Stimulated activated naive CD8-positive, alpha-beta T cell treated with anti-CD3 and anti-CD28 coated beads, Interleukin-15, Interleukin-2, amounts not matched to agents 100 U/mL and 50 U/mL, for 24 hours (primary cell): ENCODE measurements at places on chromosomes 4 and X.
A peak's percentile ranks its signal among the peaks of the same experiment; 100 is the strongest.

GRCh38 chrX:154600759-154601374, 15.9 kb downstream of the CTAG1A start:
- DNase-seq: no peak

DNA sequence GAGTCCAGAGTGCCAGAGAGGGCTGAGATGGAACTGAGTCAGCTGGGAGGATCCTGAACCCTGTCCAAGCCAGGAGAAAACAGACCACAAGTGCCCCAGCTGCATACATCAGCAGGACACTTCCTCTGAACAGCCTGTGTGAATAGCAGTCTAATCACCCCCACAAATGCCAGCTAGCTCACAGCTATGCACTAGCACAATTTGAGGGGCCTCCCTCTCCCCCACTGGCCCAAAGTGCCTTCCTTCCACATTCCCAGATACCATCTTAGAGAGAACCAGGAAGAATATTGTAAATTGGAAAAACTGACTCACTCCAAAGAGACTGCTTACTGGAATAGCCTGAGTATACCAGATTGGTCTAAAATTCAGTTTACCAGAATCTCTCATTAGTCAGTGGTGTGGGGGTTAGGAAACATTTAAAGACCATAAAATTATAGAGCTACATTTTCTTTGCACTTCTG, 292.6 kb upstream of the KLF3 start:
- no peak for DNase-seq

DNA sequence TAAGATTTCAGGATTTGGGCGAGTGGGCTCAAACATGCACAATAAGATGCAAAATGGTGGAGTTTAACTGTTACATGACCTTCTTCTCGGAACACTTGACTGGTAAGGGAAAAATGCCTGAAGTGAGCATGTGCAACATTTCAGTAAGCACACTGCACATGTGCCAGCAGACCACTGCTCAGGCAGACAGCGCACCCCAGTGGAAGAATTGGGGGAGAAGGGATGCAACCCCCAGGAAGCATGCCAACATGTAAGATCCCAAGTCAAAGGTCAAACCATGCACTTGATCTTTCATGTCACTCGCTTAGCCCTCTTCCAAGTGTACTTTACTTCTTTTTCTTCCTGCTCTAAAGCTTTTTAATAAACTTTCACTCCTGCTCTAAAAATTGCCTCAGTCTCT, 256.3 kb downstream of the CENPC start:
- DNase-seq: peak; percentile 29

DNA sequence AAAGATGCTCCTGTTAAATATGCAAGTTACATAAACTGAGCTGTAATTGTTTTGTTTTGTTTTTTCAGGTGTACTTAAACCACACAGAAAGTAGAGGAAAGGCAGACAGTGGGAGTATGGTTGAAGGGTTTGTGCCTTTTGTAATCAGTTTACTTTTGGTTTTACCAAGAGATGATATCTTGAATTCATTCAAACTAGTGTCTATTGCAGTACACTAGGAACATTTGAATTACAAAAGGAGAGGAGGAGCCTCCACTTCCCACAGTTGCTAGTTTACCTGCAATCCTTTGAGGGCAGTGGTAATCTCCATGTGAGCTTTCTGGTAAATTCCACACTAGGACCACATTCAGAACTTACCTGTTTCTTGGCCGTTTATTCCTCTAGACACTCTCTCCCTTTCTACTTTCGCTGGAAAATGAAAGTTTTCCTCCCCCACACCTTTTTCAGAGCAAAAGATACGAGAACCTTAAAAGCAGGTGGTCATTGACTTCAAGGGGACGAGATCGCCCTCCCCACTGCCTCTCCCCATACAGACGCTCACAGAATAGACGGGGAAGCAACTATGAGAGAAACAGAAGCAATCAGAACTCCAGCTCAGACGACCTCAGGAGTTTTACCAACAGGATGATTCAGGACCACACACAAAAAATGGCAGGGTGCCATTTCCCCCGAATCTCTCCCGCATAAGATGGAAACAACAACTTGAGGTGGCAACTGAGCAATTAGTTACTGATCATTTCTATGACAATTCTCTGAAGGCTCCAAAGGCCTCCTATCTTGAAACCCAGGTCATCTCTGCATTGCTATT, 3.3 kb downstream of the RBM47 start:
- no peak for DNase-seq

DNA sequence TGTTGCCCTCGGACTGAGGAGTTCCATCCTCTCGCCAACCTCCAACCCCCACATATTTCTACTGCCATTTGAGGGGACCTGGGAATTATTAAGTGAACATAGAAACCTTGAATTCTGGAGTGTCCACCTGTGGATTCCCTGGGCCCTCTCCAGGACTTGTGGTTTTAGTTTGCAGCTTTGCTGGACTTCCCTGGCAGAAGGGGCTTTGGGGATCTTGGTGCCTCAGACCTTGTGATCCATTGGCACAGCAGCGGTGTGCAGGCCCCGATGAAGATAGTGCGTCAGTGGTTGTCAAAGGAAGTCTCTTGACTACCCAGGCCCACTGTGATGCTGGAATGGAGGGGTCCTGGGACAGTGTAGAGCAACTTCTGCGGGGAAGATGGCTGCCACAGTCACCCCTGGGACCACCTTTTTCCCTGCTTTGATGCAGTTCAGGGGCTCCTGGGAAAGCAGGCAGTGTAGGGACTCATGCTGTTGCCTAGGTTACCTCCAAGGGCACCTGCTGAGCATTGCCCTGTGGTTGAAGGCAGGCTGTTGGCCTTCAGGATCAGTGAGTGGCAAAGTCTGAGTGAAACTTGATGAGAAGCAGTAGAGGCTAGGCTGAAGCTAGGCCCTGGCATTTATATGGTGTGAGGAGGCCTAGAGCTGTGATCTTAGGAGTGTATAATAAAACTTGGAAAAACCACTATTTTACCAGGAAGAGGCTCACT, 2.2 kb downstream of the SLC16A2 start:
- no peak for DNase-seq

GRCh38 chr4:128228845-128229795, 58.5 kb downstream of the PGRMC2 start:
- no peak for DNase-seq

DNA sequence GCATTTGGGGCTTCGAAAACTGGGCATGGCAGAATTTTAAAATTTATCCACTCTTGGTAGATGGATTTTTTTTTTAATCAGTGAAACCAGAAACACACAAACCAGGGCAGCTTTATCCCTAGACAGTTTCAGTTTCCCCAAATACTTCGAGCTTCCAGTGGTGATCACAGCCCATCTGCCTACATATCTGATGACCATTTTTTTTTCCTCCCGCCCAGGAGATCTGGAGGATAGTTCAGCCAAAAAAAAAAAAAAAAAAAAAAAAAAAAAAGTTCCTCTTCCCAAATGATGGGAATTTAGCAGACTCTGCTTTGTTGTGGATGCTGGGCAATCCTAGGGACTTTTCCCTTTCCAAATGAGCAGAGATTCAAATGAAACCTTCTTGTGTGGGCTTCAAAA, 1.0 kb upstream of the TBC1D9 start:
- DNase-seq: no peak

DNA sequence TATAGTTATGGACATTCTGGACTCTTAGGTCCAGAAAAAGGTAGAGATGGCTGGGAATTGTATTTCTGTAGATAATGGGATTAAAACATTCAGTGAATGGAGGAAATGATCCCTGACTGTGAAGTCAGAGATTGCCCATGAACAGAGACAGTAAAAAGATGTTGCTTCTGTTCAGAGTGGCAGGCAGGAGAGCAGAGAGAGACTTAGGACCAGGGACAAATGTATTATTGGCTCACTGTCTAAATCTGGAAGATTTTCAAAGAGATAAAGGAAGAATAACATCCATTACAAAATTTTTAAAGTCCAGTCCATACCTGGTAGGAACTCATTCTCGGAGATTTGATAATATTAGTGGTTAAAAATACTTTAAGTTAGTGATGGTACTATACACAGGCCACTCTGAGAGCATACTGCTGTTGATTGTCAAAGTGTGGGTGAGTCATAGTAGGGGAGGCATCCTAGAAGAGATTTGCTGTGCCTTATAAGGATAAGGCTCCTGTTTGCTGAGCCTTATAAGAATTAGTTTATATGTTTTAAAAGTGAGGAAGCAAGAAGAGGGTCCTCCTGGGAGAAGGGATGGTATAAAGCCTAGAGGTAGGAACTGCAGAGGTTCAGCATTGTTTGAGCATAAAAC, 53.0 kb downstream of the JADE3 start:
- no peak for DNase-seq

- DNase-seq: no peak
These were observed 124.5 kb downstream of the DMD start for GRCh38 chrX:33086886-33087285.

- DNase-seq: no peak
These were observed 53.6 kb upstream of the RAP2C start for GRCh38 chrX:132272826-132273225.

GRCh38 chrX:69073241-69073640, 92.0 kb downstream of the PJA1 start:
- no peak for DNase-seq

DNA sequence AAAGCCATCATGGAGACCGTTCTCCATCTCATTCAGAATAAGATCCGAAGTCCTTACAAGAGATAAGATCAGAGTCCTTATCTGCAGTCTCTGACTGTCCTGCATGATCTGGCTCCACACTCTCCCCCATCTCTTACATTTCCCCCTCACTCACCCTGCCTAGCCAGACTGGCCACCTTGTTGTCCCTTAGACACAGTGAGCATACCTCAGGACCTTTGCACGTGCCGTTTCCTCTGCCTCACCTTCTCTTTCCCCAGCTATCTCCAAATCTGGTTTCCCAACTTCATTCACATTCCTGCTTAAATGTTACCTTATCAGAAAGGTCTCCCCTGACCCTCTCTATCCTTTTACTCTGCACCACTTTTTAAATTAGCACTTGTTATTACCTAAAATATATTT, 44.0 kb downstream of the KLHL5 start:
- DNase-seq: no peak

GRCh38 chr4:89283226-89284009, 24.2 kb downstream of the GPRIN3 start:
- no peak for DNase-seq

- no peak for DNase-seq
These were observed 46.8 kb downstream of the SULT1B1 start for GRCh38 chr4:69713593-69713992.

GRCh38 chr4:182310316-182310715, 67.1 kb downstream of the TENM3 start:
- no peak for DNase-seq

GRCh38 chr4:155878611-155879010, 12.5 kb upstream of the ASIC5 start:
- no peak for DNase-seq

- DNase-seq: no peak
These were observed 125.8 kb downstream of the HMX1 start for GRCh38 chr4:8745826-8746225.

DNA sequence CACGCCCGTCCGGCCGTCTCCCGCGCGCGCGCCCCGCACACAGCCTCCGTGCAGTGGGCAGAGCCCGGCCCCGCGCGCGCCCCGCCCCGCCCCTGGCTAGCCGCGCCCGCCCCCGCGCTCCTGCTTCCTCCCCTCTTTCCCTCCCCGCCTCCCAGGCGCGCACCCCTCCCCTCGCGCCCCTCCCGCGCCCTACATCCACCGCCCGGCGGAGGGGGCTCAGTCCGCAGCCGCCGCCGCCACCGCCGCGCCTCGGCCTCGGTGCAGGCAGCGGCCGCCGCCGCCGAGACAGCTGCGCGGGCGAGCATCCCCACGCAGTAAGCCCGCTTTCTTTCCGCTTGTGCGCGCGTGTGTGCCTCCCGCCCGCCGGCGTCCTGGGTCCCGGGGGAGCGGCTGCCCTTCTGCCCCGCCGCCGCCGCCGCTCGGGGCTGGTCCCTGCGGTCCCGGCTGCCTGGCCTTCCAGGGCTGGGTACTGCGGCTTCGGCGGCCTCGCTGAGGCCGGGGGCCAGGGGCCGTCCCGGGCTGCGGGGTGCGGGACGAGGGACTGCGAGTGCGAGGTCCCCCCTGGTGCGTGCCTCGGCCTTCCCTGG, at the start of gene FHL1:
TSS of gene FHL1 (plus strand) at position 219 of the 587 bp plus-strand sequence.
- DNase-seq: peak; percentile 55

DNA sequence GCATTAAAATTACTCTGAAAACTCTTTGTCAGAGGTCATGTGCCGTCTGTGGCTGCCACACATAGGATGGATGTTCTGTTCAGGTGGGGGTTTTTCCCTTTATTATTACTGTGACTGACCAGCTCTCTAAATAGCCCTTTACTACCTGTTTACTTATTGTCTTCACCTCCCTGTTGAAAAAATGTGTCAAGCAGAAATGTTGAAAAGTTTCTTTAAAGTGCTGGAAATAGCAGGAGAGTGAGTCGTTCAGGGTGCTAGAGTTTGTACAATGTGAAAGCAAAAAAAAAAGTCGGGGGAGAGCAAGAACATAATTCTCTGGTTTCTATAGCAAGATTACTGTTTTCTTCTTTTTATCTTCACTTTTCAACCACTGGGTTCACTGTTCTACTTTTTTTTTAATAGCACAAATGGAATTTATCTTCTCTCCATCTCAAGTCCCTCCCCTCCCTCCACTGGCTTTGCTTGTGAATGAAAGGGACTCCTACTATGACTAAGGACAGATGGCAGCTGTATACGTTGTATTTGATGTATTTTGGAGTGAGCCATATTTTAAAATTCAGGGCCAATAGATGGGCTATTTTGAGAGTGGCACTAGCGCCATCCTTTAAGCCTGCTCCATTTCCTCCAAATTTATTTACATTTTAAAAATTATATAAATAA, 33.3 kb downstream of the ARX start:
- no peak for DNase-seq

DNA sequence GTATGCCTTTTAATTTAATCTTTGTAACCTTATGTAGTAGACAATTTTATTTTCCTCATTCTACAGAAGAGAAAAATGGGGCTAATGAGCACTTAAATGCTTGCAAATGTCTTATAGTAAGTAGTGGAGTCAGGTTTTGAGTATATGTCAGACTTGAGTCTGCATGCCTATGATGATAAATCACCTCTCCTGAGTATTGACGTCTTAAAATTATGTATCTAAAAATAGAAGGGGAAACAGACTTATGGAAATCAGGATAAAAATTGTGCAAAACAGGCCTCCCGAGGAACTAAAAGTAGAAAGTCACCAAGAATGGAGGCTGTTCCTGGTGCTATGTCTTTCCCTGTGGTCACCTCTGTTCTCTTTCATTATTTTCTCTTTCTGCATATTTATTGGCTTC, 92.7 kb downstream of the STIM2 start:
- no peak for DNase-seq

DNA sequence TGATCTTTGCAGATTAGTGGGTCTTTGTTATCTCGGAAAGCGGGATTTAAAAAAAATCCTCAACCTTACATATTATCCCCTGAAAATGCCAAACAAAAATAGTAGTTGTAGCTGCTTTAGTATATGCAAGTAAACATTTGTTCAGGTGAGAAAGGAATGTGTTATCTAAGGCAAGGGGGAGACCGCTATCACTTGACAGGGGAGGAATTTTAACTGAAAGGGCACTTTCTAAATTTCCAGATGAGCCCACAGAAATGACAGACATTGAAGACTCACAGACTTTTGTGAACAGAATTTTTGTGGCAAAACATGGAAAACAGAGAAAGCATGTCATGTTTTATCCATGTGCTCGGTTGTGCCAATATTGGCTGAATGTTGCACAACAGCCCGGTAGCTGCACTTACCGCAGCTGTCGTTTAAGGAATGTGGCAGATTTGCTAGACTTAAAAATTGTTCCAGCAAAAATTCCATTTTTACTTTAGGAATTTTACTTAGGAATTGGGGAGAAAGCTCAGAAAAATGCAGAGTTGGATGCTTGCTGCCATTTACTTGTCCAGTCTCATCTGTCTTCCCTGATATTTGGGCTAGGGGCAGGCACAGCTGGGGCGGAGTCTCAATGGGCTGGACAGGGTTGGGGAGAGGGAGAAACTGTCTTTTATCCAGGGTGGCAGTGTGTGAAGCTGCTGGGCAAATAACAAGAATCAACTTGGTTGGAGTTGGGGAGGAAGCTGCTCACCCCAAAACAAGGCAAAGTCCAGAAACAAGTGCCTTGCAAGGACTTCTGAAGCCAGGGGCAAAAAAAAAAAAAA, 94.6 kb upstream of the RPS6KA3 start:
- no peak for DNase-seq
